RKO (cell line): ENCODE measurements at places on chromosomes 3 and 15.

GRCh38 chr3:180116658-180117057 lies 79.9 kb upstream of the PEX5L start:
- no peak for DNase-seq

- DNase-seq: no peak
Measured at GRCh38 chr15:61634837-61635236, 405.7 kb upstream of the RORA start.

- no peak for DNase-seq
Measured at GRCh38 chr15:78923015-78923414, 21.8 kb downstream of the CTSH start.

DNA sequence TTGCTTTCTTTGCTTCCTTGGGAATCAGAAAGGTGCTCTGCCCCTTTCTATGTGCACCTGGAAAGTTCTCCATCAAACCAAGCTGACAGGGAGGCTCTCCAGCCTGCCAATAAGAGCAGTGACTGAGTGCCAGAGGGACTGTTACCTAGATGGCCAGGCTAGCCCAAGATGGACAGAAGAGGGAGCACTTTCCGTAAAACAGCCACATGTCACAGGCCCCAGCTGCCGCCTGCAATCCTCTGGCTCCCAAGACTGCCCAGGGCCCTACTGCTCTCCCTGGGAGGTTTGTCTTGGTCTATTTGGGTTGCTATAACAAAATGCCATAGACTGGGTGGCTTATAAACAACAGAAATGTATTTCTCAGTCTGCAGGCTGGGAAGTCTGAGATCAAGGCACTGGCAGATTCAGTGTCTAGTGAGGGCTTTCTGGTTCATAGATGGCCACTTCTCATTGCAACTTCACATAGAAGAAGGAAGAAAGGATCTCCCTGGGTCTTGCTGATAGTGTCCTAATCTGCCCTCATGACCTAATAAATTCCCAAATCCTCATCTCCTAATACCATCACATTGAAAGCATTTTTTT lies 72.3 kb downstream of the TAMM41 start:
- peak; percentile 71 for DNase-seq

DNA sequence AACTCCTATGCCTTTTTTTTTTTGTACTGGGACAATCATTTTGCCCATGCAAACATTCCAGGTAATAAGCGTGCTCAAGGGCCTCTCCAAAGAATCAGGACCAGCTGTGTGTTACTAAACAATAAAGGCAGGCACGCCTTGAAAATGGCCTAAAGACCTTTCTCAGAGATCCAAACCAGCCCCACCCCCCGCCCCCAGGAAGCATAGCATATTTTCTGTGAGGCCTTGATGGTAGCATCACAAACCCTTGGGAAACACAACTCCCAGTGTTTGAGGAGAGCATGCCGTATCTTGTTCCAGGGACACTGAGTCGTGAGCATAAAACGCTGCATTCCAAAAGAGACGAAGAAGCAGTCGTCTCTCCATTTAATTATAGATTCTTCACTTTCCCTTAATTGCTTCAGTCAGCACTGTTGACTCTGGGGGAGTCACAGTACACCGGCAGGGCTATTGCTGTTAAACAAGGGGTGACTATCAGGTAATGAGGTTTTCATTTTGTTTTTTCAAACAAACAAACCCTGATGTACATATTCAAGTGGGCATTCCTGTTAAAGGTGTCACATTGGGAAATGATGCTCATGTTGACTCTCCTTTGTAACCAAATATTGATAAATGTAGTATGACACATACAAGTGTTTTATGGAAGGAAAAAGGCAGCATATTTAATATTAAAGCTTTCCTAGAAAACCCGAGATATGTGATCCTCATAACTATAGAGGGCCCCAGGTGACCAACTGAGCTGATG lies 4.4 kb upstream of the TPM1 start:
- DNase-seq: no peak

DNA sequence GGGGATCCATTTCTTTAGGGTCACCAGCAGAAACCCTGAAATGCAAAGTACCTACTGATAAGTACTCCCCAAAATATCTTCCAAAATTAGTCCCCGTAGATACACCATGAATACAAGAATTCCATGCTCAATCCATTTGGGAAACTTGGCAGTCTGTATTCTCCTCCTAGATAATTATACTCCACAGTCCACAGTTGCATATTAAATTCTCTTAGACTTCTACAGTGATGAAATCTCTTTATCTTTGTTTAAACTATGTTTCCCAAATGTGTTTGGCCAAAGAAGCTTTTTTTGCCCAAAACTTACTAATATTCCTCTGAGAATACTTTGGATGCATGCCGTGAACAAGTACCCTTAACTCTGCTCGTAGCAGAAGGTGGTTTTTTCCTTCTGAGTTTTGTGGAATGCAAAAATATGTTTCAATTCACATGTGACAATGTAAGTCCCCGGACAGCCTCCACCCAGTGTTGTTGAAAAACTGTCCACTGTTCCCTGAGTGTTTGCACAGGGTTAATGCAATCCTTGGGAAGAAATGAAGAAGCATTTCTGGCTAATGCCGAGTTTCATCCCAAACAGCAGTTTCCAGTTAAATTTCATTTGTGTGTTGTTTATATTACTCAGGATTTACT lies 126.7 kb downstream of the ARNT2 start:
- DNase-seq: no peak

- no peak for DNase-seq
Measured at GRCh38 chr15:55588070-55588814, at the start of gene PYGO1. TSS of gene PYGO1 (minus strand) at chr15:55588345. CDS start at chr15:55587883, 462 bp downstream.

GRCh38 chr15:69436951-69437350 lies 15.7 kb upstream of the RPLP1 start:
- no peak for DNase-seq

DNA sequence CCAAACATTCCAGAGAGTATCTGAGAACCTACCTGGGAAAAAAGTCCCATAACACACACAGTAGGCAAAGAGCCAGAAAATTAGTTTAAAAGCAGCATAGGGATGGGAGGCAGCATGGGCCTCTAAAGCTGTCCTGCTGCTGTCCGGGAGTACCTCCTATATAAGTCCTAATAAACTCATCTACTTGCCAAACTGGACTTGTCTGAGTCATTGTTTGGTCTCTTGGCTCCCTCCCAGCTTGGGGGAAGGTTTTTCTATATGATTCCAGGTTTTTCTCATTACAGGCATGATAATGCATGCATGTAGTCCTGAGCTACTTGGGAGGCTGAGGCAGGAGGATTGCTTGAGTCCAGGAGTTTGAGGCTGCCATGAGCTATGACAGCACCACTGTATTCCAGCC lies 17.5 kb upstream of the HACD2 start:
- peak; percentile 55 for DNase-seq

GRCh38 chr3:52532517-52532837 lies 1.2 kb downstream of the NT5DC2 start:
- DNase-seq: peak; percentile 82

DNA sequence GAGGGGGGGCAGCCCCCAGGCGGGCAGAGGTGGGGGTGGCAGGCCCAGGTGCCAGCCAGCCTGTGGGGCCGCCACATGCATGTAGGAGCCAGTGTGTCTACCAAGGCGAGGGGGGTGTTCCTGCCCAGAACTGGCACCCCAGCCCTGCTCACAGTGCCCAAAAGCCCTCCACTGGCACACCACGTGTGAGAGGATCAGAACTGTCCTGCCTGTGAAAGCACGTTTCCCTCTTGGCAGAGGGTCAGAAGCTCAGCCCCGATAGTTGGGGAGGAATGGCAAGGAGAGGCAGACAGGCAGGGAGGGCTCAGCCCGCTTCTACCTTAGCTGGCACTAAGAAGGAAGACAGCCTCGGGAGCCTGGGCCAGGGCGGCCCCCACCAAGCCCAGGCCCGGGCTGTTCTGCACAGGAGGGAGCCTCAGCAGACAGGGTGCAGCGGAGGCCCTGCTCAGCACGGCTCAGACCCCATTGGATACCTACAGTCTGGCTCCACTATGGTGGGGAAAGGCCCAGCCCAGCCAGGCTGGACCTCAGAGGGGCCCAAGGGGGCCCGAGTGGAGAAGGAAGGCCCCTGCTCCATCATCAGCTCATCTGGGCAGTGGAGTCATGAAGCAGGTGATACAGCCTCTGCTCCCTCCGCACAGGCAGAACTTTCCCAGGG lies 84.8 kb upstream of the LINGO1 start:
- no peak for DNase-seq

- DNase-seq: no peak
Measured at GRCh38 chr3:195080125-195080524, 190.8 kb downstream of the XXYLT1 start.

GRCh38 chr3:71579935-71580406 lies 3.6 kb downstream of the FOXP1 start:
- peak; percentile 15 for DNase-seq

DNA sequence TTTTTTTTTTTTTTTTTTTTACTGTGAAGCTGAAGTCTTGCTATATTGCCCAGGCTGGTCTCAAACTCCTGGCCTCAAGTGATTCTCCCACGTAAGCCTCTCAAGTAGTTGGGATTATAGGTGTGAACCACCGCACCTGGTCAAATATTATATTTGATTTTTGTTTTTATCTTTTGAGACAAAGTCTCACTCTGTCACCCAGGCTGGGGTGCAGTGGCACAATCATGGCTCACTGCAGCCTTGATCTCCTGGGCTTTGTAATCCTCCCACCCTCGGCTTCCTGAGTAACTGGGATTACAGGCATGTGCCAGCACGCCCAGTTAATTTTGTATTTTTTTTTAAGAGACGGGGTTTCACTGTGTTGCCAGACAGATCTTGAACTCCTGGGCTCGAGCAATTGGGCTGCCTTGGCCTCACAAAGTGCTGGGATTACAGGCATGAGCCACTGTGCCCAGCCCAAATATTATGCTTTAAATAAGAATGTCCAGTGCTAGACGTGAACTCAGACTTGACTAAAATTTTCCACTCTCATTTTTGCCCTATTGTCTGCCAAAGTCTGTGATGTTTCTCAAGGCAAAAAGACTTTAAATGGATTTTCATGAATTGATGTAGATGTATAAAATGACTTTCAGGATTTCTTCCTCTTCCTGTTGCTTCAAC lies 33.4 kb upstream of the CRBN start:
- no peak for DNase-seq

GRCh38 chr15:74332611-74333010 lies 34.8 kb downstream of the CYP11A1 start:
- no peak for DNase-seq

GRCh38 chr3:190017521-190018288 lies 103.0 kb downstream of the P3H2 start:
- peak; percentile 11 for DNase-seq

DNA sequence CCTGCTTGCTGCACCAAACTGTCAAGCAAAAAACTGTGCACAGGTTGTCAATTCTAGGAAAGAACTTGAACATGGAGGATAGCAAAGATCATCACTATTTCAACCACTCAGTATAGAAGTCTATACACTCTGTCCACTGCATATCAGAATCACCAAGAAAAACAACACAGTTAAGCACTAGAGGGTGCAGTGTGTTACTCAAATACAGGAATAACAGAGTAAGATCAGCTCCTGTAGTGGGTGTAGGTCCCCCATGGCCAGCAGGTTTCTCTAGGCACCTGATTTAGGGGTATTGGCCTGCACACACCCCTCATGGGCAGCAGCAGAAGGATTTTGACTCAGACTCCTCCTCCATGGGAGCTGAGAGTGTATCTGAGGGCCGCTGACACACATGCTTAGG lies 464.1 kb downstream of the EPHA6 start:
- peak; percentile 20 for DNase-seq

GRCh38 chr3:174332391-174332790 lies 526.7 kb upstream of the NAALADL2 start:
- no peak for DNase-seq

DNA sequence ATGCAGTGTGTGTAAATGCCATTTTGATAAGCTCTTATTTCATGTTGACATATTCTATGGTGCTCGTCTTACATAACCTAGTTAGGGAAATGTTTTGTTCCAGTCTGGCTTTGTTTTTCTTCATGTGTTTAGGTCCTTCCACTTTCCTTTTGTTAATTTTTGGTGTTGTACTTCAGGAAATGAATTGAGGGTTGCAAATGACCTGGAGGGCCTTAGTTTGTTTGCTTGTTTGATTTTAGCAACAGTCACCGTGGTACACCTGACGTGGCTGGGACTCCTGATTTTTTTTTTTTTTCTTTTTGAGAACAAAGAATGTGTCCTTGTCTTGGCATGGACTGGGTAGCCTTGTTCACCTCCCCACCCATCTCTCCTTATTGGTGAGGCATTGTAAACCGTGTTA lies 114.8 kb downstream of the IGF1R start:
- DNase-seq: no peak

DNA sequence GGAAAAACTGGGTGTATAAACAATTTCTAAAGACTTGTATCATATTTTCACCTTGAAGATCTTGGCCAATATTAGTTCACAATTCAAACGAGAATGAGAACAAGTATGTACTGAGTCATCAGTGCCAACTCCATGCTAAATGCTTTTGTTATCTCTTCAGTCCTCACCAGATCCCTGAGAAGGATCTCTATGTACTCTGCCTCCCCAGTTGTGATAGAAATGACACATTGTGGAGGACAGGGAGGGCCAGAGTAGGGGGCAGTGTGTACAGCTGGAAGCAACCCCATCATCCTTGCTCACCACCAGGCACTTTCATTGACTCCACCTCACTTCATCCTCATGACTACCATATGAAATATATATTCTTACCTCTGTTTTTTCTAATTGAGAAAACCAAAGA lies 353.7 kb upstream of the SOX2 start:
- DNase-seq: no peak

- no peak for DNase-seq
Measured at GRCh38 chr3:118102737-118103136, 931.9 kb downstream of the IGSF11 start.

DNA sequence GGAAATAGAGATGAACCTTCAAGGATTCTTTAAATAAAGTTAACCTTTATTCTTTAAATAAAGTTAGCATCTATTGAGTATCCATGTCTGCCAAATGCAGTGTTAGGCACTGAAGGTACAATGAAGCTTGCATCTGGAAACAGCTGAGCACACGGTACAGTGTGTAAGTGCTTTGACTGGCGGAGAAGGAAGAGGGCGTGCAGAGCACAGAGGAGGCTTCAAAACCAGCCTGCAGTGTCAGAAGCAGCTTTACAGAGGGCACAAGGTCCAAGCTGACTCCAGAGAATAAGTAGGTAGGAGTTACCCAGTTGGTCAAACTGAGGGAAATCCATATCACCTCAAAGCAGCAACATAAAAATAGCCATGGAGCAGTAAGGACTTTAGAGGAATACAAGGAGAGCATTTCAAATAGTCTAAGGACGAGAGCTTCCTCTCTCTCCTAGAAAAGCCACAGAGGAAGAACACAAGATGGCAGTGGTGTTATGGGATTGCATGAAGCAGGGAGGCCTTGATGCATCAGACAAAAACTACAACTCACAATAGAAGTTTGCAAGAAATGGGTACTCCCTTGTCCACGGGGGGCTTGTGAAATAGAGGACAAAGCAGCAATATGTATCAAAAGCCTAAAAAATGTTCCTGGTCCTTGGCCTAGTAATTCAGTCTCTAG lies 60.3 kb upstream of the PPP2R3A start:
- peak; percentile 29 for DNase-seq

DNA sequence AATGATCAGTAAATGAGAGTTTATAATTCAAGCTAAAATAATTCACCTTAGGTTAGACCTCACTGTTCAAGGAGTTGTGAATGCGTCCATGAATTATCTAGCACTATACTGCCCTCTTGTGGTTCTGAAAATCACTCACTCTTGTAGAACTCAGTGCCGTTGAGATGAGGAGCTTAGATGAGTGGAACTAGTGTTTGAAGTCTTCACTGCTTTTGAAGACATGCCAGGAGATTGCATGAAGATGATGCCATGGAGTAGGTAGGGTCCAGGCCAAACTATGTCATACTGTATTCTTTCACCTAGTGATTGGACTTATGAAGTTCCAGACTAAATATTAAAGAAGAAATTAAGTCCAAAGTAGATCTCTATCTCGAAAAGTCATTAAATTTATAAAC lies 28.8 kb downstream of the LYSMD4 start:
- peak; percentile 91 for DNase-seq
